Upper lobe of right lung (tissue), 1 donor: ENCODE measurements at places on chromosomes 2 and 18. TPM values are rescaled to one million over a fixed set of nuclear protein-coding genes. Genes with fewer than 3 reads are reported as not detected.
A peak's percentile ranks its signal among the peaks of the same experiment; 100 is the strongest.

DNA sequence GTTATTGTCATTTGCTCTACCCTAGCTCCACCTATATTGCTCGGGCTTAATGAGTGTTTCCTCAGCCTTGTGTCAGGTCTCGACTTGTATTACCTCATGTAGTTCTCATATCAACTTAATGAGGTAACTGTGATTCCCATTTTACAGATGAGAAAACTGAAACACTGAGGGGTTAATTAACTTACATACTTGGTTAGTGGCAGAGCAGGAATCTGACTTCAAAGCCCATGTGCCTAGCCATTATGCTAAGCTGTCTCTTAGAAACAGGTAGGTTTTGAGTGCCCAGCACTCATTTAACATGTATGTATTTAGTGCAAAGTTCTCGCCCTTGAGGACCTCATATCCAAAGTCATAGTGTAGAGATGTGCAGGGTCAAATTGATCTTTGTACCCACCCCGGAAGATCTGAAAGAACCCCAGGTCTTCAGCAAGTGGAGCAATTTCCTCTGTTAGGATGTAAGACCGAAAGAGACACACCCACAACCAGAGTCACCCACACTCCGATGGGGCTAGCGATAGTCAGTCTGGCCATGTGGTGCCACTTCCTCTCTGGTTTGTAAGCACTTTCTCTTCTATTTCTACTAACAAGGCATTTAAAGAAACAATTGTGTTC lies 121.0 kb upstream of the SLC39A10 start:
- DNase-seq = peak; percentile 68

DNA sequence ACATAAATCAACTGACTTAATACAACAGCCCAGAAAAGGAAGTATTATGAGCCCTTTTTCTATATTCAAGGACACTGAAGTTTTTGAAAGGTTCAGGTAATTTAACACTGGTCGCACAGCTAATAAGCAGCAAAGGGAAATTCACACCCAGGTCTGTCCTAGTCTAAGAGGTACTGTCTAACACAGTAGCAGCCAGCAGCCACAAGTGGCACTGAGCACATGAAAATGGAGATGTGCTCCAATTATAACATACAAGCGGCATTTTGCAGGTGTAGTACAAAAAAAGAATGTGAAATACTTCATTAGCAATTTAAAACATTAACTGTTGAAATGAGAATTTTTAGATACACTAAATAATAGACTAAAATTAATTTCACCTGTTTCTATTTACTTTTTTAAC lies 23.4 kb downstream of the SPRED2 start:
- DNase-seq = no peak

- DNase-seq = no peak
Observed at GRCh38 chr18:1015777-1016176, 111.1 kb downstream of the ADCYAP1 start.

GRCh38 chr2:235494716-235495372 lies 1.0 kb downstream of the AGAP1 start:
- peak; percentile 80 for DNase-seq

Gene CPO
- not detected for total RNA-seq

DNA sequence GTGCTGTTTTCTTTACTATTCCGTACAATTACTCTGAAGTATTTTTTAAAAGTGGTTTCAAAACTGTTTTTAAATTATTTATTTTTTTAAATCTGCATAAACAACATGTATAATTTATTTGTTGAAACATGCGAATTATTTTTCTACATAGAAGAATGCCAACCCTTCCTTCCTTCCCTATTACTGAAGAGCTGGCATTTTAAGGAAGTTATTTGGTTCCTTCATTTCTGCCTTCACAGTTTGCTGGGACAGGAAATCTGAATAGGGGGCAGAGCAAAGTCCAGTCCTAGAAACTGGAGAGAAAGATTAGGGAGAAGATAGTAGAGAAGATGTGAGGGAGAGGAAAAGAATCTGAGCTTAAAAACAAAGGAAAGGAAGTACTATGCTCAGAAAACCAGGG lies 146.7 kb upstream of the ACVR2A start:
- DNase-seq = no peak

DNA sequence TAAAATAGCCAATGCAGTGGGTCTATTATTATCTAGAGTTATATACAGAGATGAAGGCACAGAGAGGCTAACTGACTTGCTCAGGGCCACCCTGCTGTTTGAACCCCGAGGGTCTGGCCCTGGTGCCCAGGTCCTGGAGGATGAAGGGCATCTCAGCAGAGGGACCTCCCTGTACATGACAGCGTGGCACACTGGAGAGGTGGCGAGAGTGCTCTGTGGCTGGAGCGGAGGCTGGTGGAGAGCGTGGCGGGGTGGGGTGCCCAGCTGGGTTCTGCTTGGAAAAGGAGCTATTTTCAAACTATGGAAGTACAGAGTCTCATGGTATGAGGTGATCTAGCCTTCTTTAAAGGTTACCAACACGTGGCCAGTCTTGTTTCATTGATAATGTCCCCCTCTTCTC lies 35.8 kb downstream of the GREB1 start:
- peak; percentile 42 for DNase-seq

Gene DNAJC5G
- not detected for total RNA-seq

Gene NMUR1
- total RNA-seq = 5.8 TPM

- no peak for DNase-seq
Observed at GRCh38 chr2:26975102-26975501, 4.7 kb downstream of the MAPRE3 start.

DNA sequence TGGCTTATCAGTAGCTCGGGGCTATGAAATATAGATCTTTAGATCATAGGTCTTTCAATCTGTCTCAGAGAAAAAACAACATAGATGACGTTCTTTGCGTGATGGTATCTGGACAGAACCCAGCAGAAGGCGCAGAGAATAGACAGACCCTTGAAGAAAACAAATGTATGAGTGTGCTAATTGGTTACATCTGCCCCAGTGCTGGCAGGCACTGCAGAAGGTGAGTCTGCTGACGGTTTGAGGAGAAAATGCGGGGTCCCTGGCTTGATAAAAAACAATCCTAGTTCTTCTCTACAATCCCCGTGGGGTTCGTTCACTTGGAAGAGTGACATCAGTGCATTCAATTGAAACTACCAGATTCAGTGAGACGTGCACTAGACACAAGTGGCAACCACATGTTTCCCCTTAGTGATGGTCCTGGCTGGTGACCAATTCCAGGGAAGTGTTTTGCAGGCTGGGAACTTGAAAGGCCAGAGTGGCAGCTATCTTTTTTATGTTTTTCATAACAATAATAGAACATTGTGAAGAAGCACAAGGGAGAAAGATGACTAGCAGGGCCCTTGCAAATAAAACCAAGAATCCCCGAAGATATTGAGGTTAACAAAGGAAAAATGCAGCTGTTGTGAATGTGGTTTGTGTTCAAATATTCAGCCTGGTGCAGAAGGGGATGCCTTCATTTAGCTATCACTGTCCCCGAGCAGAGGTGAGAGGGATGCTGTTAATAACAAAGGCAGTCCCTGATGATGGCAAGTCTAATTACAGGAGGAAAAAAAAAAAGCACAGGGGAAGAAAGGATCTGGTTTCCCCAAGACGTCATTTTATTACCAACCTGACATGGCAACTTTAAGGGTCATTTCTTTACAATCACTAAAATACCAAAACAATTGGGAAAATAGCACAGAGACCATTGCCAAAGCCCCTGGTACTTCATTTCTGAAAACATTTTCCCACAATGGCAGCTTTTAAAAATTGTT lies 337.6 kb upstream of the FIGN start:
- DNase-seq = no peak

DNA sequence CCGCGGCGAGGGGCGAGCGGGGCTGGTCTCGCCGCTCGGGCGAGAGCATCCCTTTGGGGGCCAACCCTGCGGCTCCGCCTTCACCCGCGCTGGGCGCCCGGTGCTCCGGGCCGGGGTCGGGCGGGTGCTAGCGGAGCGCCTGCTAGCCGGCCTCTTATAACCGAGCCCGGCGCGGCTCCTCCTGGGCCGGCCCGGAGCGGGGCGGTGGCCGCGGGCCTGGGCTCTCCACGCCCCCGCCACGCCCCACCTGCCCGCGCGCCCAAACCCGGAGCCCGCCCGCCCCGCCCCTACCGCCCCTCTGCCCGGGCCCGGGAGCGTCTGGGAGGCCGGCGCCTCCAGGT lies at the start of gene FOXI3:
FOXI3 (minus strand) TSS at position 129 of the 341 bp plus-strand sequence. CDS start 158 bp downstream, outside the sequence.
- DNase-seq = no peak

DNA sequence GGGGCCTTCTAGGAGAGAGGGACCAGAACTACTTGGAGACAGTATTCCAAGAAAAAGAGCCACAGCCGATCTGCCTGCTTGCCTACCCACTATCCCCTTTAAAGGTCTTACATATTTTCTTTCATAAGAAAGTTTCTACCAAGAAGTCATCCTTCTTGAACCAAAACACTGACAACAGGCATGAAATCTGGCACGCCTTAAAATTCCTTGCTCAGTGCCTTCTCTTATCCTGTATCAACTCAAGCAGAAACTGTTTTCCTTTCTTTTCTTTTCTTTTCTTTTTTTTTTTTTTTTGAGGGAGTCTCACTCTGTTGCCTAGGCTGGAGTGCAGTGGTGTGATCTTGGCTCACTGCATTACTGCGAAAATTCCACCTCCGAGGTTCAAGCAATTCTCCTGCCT lies 48.3 kb upstream of the ZFP36L2 start:
- no peak for DNase-seq

Gene CRYGD
- not detected for total RNA-seq

DNA sequence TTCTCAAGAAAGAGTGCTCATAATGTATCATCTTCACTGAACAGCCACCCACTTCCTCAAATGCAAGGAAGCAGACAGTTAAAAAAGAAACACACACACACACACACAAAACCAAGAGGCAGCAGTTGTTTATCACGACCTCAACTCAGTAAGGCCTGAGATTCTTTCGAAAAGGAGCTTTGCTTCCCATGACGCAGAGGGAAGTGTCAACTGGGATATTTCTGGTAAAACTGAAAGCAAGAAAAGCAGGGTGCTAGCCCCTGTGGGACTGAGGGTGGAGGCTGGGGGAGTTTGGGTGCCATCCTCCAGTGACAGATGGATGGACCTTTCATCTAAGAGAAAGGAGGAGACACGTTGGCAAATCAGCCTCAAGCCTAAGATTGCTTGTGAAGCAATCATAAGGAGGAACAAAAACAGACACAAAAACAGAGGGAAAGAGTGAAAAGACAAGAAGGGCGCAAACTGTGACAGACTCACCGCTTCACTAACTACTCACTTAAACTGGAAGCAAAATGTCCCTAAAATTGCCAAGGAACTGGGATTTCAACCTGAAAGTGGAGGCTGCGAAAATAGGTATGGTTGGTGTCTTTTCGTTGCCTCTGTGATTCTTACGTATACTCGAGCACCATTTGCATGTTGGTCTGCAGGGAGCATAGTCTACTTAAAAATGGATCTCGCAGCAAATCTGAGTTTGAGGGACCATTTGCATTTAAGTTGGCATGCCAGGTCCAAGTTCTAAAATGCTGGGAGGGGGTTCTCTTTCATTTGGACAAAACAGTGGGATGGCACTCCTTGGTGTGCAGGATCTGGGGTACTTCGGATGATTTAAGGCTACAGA lies at the start of gene ARHGAP25:
ARHGAP25 (plus strand) TSS at position 124 of the 838 bp plus-strand sequence; CDS start at position 513, 389 bp downstream.
- no peak for DNase-seq

Gene GCG
- total RNA-seq = not detected

Gene TXNDC2
- 0.55 TPM for total RNA-seq

Gene NPHP1
- 4.1 TPM for total RNA-seq

DNA sequence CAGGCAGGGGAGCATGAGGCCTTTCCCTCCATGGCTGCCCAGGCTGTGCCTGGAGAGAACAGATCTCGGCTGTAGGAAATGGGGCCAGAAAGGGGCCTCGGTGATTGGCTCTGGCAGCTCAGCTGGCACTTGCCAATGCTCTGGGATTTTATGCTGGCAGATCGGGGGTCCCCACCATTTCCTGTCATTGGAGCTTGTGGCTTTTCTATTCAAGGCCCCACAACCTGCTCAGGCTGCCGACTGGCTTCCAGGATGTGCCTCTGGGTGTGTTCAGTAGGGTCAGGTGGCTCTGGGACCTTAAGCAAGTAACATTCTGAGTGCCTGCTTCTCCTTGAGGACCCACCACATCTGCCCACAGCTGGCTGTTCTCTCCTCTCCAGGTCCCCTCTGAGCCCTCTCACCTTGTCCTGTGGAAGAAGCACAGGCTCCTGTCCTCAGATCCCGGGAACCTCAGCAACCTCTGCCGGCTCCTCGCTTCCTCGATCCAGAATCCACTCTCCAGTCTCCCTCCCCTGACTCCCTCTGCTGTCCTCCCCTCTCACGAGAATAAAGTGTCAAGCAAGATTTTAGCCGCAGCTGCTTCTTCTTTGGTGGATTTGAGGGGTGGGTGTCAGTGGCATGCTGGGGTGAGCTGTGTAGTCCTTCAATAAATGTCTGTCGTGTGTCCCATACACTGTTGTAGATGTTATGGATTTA lies 4.2 kb downstream of the GNLY start:
- DNase-seq = no peak

Gene SERPINB4
- not detected for total RNA-seq

Gene SALL3
- total RNA-seq = not detected

Gene EN1
- total RNA-seq = not detected

GRCh38 chr2:21820271-21820670 lies 696.5 kb downstream of the TDRD15 start:
- DNase-seq = no peak

GRCh38 chr2:241461693-241462677 lies 46.4 kb downstream of the STK25 start:
- no peak for DNase-seq

DNA sequence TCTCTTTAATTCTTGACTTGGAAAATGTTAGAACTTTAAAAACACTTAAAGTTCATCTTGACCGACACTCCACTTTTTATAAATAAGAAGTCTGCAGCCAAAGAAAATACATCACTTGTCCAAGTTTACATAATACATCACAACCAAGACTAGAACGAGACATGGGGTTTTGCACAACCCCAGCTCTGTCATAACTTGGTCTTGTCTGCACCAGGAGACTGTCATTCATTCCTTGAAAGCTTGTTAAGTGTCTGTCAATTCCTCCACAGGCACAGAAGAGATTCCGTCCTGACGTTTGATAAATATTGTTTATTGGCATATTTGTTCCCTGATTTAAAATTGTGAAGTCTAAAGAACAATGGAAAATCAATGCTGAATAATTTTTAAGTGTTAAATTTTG lies 139.5 kb upstream of the SETBP1 start:
- DNase-seq = no peak

GRCh38 chr2:230634146-230634545 lies 78.5 kb upstream of the CAB39 start:
- DNase-seq = no peak

Gene ZNF24
- 54.7 TPM for total RNA-seq

DNA sequence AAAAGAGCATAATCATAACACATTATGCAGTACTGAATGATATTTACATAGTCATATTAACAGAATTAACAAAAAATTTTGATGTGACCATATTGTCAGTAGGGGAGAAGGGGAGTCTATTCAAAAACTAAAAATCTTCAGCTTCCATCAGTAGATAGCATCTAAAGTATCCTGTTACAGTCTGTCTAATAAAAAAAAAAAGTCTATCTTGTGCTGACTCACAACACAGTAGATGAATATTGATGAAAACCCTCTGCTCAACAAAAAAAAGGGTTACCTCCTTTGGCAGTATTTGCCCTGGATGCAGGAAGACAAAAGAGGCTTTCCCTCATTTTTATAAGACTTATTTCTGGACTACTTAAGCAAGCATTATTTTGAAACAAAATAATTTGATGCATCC lies 27.3 kb downstream of the GRB14 start:
- no peak for DNase-seq

Gene CDH7
- total RNA-seq = not detected

GRCh38 chr2:105518897-105519296 lies 120.0 kb upstream of the FHL2 start:
- no peak for DNase-seq

Gene MAP3K19
- total RNA-seq = not detected

GRCh38 chr2:225501022-225501421 lies 101.5 kb downstream of the NYAP2 start:
- no peak for DNase-seq
